ENCODE measurements at places on chromosomes 1 and 21. TPM values are rescaled to one million over a fixed set of nuclear protein-coding genes. Genes with fewer than 3 reads are reported as not detected.

The EPHB2 gene
- 26.7 TPM for total RNA-seq

The PGD gene
- 62.3 TPM for total RNA-seq

The SLC2A5 gene
- total RNA-seq = 7.1 TPM

The CHI3L1 gene
- not detected for total RNA-seq

The SLC44A5 gene
- total RNA-seq = not detected

The CACNA1E gene
- 0.02 TPM for total RNA-seq

The SLC16A4 gene
- total RNA-seq = 30.0 TPM

DNA sequence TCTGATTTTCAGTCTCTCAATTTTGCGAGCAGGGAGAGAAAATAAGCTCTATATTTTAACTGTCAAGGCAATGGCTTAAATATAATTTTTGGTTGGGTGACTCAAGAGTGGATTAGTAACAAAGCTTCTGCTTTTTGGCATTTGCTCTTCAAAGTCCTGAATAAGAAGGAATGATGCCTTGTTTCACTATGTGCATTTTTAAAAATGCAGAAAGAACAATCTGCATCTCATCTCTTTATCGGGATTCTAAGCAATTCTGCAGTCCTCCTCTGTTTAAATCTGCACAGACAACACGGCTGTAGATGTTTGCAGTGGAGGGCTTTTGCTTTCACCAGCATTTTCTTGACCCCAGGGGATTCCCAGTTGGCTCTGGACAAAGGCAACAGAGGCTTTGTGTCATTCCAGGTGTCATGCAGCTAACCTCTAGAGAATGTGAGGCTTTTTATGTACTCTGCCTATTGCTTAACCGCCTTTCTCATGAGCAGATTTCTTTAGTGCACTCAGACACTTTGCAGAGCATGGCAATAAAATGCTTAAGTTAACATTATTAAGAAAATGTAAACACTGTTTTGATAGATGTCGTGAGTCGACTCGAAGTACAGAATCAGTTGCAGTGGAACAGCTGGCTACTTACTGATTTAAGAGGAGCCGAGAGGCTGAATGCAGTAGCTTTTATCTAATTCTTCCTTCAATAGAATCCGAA lies 783.2 kb upstream of the NEGR1 start:
- DNase-seq = no peak

GRCh38 chr1:117127795-117128194 lies 6.2 kb upstream of the TRIM45 start:
- no peak for DNase-seq

DNA sequence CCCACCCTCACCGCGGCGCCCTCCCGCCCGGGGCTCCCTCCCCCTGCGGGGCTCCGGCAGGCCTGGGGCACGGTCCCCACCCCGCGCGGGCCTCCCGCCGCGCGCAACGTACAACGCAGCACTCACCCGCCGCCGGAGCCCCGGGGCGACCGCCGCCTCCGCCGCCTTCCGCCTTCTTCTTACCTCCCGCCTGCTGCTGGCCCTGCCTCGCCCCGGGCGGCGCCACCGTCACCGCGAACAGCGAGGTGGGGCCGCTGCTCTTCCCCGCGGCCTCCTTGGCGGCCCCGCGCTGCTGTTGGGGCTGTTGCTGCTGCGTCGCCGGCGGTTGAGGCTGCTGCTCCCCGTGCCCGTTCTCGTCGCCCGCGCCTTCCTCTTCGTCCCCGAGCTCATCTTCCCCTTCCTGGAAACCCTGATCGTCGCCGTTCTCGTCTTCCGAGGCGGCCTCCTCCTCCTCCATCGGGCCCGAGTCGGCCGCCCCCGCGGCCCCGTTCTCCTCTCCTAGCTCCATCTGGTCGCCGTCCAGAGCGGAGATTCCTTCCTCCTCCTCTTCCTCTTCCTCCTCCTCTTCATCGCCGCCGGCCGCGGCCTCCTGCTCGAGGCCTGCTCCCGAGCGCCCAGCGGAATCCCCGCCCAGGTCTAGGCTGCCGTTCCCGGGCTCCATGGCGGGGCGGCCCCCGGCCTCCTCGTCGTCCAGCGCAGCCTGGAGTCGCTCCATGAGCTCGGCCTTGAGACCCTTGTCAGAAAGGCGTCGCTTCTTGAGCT lies 671 bp downstream of the HNRNPU start:
- no peak for DNase-seq

DNA sequence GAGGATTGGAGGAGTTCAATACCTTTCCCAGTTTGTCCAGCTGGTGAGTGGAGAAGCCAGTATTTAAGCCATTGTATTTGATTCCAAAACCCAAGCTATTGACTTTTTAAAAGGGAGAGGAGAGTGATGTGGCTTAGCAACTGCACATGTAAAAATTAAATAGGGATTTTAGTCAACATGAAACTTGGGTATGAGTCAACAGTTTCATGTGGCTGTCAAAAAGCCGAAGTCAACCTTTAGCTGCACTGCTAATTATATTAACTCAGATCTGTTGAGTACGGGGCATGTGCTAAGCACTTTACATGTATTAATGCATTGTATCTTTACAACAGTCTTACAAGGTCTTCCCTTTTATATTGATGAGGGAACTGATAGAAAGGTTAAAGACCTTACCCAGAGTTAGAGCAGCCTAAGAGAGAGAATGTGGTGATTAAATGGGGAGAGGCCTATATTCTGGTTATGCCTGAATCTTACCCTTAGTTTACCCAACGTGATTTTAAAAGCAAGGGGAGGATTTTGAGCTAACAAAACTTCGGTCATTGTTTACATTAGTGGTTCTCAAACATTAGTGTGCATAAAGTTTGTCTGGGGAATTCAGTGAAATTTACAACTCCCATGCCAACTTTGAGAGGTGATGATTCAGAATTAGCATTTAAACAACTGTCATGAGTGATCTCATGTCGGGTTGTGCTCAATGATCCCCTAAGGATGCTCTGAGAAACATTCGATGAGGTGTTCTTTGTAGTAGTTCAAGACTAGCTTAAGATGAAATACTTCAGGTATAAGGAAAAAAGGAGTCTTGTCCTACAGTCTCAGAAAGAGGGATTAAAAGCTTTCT lies 6.9 kb upstream of the SLC35F3 start:
- DNase-seq = peak; percentile 78

DNA sequence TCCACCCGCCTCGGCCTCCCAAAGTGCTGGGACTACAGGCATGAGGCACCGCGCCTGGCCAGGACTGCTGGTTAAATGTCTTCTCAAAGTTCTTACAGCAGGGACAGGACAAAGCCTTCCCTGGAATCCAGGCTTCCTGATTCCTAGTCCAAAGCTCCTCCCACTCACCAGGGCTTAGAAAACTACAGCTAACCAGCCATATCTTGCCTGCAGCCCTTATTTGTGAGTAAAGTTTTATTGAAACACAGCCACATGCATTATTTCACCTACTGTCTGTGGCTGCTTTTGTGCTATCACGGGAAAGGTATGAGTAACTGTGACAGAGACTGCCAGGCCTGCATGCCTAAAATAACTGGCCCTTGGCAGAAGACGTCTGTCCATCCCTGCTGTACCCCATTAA lies 24.4 kb downstream of the TMCO4 start:
- peak; percentile 62 for DNase-seq

DNA sequence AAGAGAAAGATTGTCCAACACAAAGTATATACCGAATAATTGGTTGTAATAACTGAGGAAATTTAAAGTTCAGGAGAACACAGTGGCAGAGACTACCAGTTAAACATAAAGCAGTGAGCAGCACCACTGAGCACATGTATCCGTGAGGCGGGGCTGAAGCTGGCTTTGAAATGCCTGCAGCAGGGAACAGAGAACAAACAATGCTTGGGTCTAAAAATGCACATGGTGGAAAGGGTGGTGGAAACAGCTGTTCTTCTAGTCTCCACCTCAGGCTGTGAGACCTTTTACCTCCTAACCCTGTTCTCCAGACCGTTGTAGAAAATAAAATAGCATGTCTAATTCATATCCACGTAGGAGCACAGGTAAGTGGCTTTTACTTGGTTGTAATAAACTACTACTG lies 7.7 kb upstream of the GNG4 start:
- DNase-seq = no peak

DNA sequence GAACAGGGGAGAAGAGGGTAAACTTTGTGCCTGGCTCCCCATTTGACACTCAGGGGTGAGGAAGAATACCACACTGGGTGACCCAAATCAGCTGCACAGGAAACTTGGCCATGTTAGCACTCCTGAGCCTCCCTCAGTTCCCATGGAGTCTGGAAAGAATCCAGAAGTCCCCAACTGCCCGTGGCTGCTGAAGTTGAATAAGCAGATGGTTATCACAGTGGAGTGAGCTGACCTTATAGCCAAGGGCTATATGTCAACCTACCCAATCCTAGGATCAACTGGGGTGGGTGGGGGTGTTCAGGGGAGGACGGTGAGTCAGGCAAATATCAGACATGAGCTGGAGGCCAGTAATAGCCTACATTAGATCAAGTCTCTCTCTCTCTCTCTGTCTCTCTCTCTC lies 20.4 kb downstream of the KCNH1 start:
- peak; percentile 93 for DNase-seq

DNA sequence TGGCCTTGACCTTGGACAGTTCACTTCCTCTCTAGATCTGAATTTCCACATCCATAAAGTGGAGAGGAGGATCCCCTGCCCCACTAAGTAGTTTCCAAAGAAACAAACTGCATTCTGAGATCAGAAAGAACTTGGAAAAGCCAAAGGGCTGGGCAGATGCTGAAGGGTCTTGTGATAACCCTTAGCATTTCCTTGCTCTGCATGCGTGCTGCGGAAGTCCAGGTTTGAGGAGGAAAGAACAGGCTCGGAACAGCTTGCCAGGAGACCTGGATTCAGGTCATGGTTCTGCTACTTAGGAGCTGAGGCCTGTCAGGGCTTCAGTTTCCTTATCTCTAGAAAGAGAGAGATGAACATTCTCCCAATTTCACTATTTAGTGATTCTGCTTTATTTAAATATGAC lies 27.2 kb downstream of the IGFN1 start:
- DNase-seq = no peak

- DNase-seq = no peak
Measured at GRCh38 chr1:46638921-46639320, 22.3 kb upstream of the MOB3C start.

- DNase-seq = no peak
Measured at GRCh38 chr1:107294686-107295085, 153.8 kb downstream of the NTNG1 start.
